G401 (cell line): ENCODE measurements at places on chromosomes 7 and 10. TPM values are rescaled to one million over a fixed set of nuclear protein-coding genes. Genes with fewer than 3 reads are reported as not detected.

TRIM50 gene
- total RNA-seq = not detected in 2 replicates

LMBR1 gene
- total RNA-seq = 66.9 and 78.8 TPM in 2 replicates

PNLIPRP2 gene
- not detected in 2 replicates for total RNA-seq

NKX1-2 gene
- 0.06 and 0.68 TPM in 2 replicates for total RNA-seq

TAS2R5 gene
- 0.12 TPM in 1 of 2 replicates, not detected in the other for total RNA-seq

COMMD3 gene
- 119 and 132 TPM in 2 replicates for total RNA-seq

FAM237B gene
- not detected in 2 replicates for total RNA-seq

ITIH2 gene
- not detected in 2 replicates for total RNA-seq

ZNF488 gene
- total RNA-seq = not detected in 2 replicates

UPP1 gene
- total RNA-seq = 55.9 and 56.2 TPM in 2 replicates

C7orf33 gene
- not detected in 2 replicates for total RNA-seq

CCDC3 gene
- total RNA-seq = not detected in 2 replicates

DNA sequence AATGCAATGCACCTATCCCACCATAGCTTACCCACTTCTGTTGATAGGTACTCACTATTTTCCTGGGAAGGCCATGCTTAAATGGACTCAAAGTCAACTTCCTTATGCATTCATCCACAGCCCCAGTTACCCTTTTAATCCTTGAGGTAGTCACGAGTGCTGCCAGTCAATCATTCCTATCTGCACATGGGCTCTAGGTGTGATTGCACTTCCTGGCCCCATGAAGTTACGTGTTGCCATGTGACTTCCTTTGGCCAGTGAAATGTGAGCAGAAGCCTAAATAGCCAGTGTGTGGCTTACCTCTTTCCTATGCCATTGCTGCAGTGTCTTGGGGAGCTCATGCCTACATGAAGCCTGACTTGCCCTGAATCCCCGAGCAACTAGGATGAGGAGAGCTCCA is 23.5 kb upstream of the EIF5AL1 start:
- DNase-seq = no peak

- DNase-seq = no peak
Observed at GRCh38 chr10:78383378-78384048, 349.9 kb downstream of the RPS24 start.

GRCh38 chr10:47262606-47263533 is 37.1 kb upstream of the GDF10 start:
- no peak for DNase-seq

DNA sequence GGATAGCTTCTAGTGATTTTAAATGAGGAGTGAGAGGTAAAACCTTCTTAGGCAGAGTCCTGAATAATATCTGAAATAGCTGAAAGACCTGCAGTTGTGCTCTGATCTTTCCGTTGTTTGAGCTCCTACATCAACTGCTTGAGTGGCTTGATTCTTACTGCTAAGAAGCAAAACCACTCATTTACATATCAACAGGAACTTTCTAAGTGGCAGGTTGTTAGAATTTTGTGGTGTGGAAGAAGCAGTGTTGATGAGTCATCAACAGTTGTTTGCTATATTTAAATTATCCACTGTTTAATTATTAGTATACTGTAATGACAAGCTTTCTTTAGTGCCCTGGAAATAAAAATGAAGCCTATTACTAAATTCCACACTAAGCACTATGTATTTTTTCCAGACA is 689.5 kb downstream of the DNAJB9 start:
- no peak for DNase-seq

DNA sequence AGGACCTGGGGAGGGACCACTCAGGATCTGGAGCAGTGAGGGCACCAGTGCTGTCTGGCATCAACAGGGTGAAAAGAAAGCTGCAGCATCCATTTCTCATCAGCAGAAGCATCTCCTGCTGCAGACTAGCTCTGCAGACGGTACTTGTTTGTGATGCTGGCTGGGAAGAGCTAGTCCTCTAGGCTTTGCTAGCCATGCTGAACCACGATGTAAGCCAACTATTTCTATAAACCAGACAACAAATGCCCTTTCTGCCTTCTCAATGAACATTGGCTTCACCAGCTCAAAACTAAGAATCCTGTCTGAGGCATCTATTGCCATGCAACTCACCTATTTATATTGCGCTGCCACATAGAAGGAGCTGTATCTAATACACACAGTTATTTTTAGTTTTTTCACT is 65.6 kb downstream of the CTTNBP2 start:
- peak; percentile 30 for DNase-seq

DNA sequence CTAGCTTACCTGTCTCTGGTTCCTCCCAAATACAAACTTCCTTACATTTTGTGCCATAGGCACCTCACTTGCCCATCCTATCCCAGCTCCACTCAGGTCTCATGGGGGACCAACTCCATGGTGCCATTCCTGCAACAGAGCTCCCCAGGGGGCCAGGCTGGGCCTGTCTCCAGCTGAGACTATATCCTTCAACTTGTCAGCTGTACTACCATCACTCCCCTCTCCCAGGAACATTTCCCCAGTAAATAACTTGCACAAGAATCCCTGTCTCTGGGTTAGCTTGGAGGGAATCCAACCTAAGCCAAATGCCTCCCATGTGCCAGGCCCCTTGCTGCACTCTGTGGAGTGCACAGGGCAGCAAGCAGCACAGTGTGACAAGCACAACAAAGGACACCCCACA is 33.2 kb downstream of the FRMPD2 start:
- no peak for DNase-seq

- peak; percentile 96 for DNase-seq
Observed at GRCh38 chr7:127708788-127709187, 56.8 kb downstream of the SND1 start.

DNA sequence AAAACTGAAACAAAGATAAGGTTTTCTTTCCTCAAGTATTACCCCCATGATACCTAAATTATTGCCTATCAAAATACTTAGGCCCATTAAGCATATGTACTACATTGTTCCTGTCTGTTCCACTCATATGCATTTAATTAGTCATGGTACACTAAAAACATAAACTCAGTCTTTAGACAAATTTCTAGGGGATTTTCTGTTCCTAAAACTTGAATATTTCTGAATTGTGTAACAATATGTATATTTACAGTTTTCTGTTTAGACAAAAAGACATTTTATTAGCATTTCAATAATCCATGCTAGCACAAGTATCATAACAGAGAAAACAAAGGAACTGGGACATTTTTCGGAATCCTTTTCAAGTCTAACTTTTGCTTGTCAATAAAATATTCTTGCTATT is 234.2 kb downstream of the CRPPA start:
- no peak for DNase-seq

- DNase-seq = peak; percentile 6
Observed at GRCh38 chr7:121831351-121831750, 41.6 kb upstream of the PTPRZ1 start.

GRCh38 chr7:75573477-75574019 is 81.4 kb downstream of the SPDYE5 start:
- no peak for DNase-seq

DNA sequence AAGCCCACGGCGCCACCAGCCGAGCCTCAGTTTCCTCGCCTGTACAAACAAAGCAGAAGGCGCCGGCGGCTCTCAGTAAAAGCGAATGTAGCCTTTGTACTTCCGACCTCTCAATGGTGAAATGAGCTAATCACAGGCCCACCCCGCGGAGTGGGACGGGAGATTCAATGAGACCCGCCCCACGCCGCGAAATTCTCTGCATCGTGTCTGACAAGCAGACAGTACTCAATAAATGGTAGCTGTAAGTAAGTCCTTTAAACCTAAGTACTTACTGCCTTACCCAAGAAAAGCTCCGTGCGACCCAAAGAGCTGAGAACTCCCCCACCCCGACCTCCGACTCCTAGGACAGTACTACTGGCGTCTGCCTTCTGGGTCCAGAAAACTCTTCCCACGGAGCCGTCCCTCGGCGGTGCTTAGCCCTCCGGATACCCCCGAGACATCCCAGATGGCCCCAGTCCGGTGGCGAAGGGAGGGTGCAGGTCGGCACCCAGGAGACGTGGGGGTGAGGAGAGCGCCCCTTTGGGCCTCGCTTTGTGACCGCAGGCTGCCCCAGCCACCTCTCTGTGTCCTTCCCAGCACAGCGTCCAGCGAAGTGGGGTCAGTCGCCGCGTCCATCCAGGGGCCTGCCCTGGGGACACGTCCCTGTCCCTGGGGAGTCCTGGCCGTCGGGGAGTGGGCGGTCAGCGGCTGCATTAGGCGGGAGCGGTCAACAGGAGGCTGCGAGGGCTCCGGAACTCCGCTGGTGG is 972 bp upstream of the CXCL12 start:
- no peak for DNase-seq

DNA sequence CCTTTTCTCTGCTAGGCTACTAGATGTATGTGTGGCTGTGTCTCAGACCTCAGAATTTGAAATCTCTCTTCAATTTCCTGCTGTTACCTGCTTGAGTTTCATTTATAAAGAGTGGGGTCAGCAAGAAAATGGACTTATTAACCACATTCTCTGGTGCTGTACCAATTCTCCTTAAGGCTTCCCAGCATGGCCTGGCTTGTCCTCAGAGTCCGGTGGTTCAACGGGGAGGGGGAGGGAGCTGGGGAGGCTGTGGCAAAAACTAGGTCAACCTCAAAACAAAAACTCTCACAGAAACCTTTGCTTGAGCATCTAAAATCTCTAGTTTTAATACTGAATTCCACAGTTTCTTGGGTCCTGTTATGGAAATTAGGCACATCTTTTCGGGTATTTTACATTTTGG is 389.1 kb upstream of the COBL start:
- DNase-seq = peak; percentile 71

DNA sequence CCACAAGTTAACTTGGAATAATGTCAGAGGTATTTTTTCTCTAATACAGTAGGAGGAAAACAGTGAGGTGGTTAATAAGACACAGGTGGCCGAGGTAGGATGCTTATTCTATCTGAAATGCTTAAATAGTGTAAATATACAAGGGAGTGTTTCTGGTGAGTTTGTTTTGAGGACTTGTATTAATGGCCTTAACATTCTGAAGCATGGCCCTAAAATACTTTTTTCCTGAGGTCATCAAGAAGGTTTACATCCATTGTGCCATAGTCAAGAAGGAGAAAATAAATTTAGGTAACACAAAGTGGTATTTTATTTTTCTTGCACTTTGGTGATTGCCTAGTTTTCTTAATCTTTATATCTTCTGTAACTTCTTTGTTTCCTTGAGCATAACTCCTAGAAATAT is 18.8 kb downstream of the GNAI1 start:
- no peak for DNase-seq

DNA sequence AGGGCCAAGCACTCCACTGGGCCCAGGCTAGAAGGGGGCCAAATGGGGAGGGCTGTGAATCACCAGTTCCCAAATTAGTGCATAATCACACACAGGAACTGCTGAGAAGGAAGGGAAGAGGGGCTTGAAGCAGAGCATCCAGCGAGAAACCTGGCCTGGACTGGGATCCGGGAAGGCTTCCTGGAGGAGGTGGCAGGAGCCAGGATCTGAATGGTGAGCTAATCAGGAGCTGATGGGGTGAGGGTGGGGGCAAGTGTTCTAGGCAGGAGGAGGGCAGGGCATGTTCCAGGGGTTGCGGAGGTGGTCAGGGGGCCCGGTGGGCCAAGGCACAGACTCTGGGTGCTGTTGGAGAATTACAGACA is 12.6 kb downstream of the PWWP2B start:
- DNase-seq = no peak

DNA sequence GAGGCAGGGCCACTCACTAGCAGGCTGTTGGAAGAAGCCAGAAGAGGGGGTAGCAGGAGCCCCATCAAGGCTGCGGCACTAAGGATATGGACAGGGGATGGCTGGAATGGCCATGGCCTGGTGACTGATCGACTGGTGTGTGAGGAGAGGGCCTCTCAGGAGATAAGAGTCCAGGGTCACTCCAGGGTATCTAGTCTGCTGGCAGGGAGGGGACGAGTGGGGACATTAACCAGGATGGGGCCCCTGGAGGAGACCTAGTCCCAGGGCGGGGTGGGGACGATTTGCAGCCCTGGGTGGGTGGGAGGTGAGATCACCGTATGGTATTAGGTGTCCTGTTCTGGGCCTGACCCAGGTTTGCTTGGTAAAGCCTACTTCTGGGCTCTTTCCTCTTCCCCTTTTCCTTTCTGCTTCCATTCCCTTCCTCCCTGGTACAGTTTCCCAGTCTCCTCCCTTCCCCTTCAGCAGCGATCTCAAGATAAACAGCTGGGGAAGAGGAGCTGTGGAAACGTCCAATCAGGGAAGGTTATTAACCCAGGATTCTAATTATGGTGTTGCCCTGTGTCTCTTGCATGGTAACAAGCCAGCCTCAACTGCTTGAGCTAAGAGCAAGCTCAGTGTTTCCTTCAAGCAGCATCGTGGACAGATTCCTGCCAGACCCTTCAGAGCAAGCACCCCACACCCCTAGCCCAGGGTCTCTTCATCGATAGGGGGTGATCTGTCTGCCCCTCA is 233.2 kb downstream of the RPS24 start:
- no peak for DNase-seq

GRCh38 chr7:28052933-28053332 is 127.7 kb downstream of the JAZF1 start:
- no peak for DNase-seq

GRCh38 chr7:37041461-37041860 is 317.2 kb upstream of the AOAH start:
- DNase-seq = no peak

- DNase-seq = no peak
Observed at GRCh38 chr10:51903675-51904074, 204.3 kb upstream of the CSTF2T start.

DNA sequence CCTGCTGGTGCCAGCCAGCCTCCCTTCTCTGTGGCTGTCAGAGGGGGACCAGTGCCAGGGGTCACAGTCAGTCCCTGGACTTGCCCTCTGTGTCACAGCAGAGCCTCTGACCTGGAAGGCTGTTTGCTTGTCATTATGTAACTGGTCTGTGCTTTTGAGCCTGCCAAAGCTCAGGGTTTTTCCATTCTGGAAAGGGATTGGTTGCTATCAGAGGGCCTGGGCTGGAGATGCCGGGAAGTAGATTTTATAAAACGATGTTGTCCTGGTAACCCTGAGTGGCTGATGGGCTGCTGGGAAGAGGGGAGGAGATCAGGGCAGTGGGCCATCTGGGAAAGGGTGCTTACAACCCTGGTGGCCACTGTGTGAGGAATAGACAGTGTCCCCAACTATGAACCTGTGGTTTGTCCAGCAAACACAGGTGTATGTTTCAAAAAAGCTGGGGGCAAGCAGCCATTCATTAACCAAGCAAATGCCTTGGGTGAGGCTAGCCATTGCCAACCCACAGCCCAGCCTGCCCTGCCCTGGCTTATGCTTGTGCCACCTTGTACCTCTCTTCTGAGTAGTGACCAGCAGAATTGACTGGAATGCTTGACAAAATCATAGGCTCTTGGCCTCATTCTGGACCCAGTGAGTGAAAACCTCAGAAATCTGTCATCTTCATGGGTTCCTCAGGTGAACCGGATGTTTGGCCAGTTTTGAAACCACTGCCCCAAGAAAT is 21.6 kb downstream of the SFTPD start:
- peak; percentile 88 for DNase-seq
